ENCODE measurements at places on chromosomes 12 and 14.
A peak's percentile ranks its signal among the peaks of the same experiment; 100 is the strongest.

DNA sequence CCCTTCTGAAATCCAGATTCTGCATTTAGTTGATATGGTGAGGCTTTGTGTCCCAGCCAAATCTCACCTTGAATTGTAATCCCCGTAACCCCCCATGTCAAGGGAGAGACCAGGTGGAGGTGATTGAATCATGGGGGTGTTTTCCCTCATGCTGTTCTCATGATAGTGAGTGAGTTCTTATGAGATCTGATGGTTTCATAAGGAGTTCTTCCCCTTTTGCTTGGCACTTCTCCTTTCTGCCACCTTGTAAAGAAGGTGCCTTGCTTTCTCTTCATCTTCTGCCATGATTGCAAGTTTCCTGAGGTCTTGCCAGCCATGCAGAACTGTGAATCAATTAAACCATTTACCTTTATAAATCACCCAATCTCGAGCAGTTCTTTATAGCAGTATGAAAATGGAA is 23.1 kb upstream of the C12orf42 start:
- no peak for DNase-seq

DNA sequence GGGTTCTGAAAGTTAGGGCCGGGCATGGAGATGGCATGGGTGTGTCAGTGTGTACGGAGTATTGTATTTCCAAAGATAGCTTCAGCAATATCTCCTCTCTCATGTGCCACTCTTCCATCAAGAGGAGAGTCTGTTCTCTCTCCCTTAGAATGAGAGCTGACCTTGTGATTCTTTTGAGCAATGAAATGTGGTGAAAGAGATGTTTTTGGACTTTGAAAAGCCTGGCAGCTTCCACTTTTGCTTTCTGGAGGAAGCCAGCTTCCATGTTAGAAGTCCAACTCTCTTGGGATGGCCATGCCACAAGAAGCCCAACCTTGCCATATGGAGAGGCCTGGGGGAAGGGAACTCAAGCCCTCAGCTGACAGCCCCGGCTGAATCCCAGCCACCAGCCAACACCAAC is 72.4 kb upstream of the GZMB start:
- DNase-seq = no peak

GRCh38 chr14:64060648-64061096 is 207.9 kb downstream of the SYNE2 start:
- DNase-seq = no peak

DNA sequence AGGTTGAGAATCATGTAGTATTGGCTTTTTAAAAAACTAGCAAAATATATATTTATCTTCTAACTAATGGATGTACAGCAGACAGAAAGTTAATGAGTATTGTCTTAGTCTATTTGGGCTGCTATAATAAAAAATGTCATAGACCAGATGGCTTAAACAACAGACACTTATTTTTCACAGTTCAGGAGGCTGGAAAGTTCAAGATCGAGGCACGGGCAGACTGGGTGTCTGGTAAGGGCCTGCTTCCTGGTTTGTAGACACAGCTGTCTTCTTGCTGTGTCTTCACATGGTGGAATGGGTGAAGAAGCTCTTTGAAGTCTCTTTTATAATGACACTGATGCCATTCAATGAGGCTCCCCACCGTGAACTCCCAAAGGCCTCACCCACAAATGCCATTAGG is 70.1 kb upstream of the KRR1 start:
- DNase-seq = no peak

DNA sequence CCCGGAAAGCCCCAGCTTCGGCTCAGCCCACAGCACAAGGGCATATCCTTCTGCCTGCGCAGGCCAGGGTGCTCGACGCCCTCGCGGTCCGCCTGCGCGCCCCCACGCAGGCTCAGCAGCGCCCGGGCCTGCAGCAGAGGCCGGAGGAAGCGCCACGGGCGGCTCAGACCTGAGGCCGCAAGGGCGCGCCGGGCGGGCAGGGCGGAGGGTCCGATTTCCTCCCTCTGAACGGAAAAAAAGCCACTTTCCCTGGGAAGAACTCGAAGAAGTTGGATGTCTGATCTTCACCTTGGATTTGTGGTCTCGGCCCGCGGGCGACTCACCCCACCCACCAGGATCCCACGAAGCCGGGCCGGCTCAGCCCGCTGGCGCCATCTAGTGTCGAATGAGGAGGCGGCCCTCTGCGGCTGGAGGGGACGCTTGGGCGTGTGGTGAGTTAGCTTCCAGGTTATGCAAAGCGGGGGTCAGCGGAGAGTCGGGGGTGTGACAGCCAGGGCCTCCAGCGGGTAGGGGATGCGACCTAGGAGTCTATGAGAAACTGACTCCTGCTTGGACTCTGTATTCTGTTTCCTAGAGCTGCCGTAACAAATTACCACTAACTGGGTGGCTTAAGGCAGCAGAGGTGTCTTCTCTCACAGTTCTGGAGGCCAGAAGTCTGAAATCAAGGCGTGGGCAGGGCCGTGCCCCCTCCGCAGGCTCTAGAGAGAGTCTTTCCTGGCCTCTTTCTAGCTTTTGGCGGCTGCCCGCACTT is 40.0 kb upstream of the SRSF5 start:
- DNase-seq = peak; percentile 31

DNA sequence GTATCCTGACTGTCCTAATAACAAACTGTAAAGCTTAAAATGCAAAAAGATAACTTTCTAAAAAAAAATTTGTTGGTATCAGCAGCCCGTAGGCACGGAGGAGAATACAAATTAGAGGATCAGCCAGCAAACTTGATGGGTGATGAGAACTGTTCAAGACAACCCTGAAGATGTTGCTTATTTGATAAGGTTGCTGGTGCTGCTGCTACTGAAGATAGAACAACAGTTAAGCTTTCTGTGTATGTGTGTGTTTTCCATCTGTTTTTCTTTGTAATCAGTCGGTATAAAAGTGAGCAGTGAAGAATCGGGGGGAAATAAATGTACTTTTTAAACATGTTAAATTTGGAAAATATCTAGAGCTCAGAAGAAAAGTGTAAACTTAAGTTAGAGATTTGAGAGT is 67.4 kb upstream of the POC1B start:
- DNase-seq = no peak

DNA sequence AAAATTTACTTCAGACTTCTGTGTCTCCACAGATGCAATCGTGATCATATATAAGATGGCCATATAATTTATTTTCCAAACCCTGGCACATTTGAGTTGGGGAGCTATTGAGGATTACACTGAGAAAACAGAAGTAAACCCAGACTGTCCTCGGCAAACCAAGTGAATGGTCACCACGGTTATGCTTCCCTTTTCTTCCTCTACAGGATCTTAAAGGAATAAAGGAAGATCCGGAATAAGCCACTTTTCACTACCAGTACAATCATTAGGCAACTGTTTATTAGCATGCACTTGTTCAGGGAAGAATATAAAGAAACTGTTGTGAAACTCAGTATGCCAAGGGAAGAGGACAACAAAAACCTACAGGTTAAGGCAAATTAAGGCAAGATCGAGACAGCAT is 27.6 kb downstream of the SBNO1 start:
- DNase-seq = no peak

GRCh38 chr14:101104485-101104884 is 201.0 kb upstream of the RTL1 start:
- no peak for DNase-seq

DNA sequence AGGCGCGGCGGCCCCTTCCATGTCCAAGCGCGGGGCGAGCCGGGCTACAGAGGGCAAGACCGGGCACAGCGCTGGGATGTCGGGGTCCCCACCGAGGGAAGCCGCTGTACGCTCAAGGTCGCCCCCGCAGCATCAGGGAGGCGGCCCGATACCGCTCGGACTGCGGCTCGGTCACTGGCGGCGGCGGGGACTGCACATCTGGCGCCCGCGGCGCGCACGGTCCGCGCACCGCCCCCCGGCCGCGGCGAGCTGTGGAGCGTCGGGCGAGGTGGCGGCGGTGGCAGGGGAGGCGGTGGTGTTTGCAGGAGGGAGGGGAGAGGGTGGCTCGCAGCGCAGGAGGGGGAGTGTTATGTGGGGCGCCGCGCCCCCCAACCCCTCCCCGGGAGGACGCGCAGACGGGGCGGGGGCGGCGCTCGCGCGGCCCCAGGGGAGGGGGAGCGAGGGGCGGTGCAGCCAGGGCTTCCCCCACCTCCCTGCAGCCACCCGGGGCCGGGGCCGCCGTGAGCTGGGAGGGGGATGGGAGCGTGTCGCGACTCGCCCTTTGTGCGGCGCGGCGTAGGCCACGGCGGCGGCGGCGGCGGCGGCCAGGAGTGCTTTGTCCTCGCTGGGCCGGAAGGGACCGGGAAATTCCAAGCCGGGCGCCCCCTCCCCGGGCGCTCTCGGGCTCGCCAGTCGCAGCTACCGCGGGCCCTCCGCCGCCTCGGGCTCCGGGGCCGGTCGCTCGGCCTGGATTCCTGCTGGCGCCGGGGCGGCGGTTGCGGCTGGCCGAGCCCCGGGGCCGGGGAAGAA is at the start of gene NUAK1:
TSS of gene NUAK1 (minus strand) at position 322 of the 789 bp plus-strand sequence. CDS start at position 21, 301 bp downstream.
- DNase-seq = peak; percentile 83

DNA sequence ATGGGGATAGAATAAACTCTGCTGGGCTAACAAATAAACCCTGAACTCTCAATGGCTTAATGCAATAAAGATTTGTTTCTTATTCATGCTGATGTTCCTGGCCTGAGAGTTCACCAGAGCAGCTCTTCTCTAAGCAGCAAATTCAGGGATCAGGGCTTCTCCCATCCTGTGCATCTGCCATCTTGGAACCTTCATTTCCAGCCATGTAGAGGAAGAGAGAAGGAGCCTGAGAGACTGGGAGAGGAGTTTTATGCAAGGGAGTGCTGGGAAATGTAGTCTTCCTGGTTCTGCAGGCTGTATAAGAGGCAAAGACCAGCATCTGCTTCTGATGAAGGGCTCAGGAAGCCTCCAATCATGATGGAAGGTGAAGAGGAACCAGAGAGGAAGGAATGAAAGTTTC is 20.6 kb upstream of the APOLD1 start:
- no peak for DNase-seq

GRCh38 chr14:51327376-51327775 is 87.3 kb downstream of the TMX1 start:
- no peak for DNase-seq

DNA sequence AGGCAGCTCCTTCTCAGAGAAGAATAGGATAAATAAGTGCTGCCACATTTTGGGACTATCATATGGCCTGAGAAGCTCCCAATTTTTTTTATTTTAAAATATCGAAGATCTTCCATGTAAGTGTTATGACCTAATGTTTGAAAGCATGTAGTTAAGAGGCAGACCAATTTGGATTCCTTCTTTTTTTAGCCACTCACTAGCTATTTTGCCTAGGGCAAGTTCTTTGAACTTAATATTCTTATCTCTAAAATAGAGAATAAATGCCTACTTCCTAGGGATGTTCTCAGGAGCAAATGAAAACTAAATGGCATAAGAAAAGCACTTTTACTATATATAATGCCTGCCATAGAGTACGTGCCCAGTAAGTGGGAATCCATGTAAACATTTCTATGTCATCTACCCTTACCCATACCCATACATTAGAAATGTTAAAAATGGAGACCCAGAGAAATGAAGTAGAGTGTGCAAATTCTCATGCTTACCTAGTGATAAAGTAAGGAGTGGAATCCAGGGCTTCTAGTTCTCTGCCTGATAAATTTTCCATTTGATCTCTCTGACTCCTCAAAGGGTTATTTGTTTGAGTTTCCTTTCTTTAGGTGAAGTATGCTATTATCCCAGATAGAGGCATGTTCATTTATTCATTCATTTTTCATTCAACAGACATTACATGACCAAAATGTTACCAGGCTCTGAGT is 148.3 kb downstream of the TGFB3 start:
- DNase-seq = no peak

GRCh38 chr14:91484186-91484585 is 25.9 kb downstream of the PPP4R3A start:
- DNase-seq = no peak

DNA sequence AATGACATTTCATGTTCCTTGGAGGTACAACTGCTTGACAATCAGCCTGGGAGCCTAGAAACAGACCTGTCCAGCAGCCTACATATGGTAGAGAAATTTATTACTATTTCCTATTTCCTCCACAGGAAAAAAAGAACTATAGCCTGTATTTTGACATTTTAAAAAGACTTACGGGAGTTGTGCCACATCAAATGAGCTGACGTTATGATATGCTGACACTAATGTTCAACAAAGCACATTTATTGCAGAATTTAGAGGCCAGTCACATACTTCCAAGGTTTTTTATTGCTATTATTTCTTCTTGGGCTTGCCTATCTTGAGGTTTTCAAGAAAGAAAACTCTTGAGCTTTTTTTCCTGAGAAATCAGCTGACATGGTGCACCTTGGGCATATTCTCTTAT is 305.3 kb downstream of the LRIG3 start:
- no peak for DNase-seq

DNA sequence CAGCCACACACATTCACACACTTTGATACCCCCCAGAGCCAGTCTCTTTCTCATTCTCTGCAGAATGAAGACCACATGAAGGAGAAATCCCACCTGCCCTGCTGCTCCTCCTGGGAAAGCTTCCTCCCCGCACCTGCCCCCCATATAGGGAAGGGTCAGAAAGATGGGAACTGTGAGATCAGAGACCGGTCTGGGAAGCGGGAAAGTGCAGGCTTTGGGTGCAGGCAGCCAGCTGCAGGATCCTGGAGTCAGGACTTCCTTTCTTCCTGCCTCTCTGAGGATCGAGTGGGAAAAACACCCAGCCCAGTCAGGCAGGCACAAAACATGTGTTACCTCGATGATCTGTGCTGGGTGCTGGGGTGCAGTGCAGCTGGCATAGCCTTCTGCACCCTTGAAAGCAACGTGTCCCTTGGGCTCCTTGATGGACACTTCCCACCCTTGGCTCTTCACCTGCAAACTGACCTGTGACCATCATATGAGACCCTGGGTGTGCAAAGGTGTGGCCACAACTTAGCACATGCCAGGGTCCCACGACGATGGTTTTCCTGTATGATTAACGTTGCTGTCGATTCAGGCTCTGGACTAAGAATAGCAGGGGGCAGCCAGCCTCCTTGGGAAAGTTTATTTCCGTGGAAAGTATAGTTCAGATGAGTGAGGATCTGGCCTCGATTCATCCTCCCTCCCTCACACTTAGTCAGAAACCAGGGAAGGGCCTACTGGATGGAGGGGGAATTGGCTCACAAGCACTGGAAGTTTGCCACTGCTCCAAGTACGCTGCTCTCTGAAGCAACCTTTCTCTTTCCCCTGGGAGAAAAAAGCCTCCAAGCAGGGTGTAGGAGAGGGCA is 105.4 kb upstream of the MED13L start:
- peak; percentile 5 for DNase-seq

GRCh38 chr14:79510659-79511058 is 700.6 kb downstream of the DIO2 start:
- DNase-seq = no peak

DNA sequence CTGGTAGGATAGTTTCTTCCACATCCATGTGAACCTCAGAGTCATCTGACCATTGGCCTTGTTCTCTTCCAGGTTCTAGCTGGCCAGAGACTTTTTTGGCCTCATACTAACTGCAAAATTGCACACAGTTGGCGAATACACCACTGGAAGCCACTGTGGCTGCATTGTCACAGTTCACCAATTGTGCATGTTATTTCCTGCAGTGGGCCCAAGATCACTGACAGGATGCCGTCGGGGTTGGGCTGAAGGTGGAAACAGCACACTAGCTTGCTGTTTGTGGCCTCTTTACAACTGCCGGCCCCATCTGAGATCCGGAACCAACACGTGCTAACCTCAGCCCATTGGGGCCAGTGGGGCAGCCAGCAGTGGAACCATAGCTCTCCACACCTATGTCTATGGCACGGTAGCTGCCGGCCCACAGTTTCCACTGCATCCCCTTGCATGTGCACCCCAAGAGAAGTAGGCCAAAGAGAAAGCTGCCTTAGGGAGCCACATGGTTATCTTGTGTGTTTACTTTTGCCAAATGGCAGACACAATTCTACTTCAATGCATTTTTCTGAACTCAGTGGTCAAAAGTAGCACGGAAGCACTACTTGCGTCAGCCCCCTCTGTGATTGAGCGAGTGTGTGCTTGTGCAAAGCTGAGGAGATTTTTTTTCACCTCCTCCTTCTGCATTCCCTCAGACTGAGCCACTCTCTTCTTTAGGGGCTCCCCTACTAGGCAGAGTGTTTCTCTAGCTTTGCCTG is 464.0 kb downstream of the RAD51B start:
- DNase-seq = no peak
